ENCODE measurements at places on chromosomes 13 and 19.

GRCh38 chr19:14632286-14632685, 42.4 kb downstream of the ADGRE3 start:
- peak; percentile 2 for DNase-seq

- no peak for DNase-seq
These were observed 7.9 kb downstream of the PDX1 start for GRCh38 chr13:27927444-27928352.

- no peak for DNase-seq
These were observed 27.1 kb upstream of the DOCK9 start for GRCh38 chr13:99004978-99005377.

GRCh38 chr13:80695841-80696240, 354.9 kb upstream of the SPRY2 start:
- DNase-seq, result no peak

DNA sequence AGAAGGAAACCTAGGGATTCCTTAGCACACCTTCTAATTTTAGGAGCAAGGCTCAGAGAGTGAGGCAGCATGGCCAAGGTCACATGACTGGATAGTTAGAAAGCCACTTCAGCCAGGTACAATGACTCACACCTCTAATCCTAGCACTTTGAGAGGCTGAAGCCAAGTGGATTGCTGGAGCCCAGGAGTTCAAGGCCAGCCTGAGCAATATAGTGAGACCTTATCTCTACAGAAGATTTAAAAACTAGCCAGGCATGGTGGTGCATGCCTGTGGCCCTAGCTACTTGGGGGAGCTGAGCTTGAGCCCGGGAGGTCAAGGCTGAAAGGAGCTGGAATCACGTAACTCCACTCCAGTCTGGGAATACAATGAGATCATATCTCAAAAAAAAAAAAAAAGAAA, 69.2 kb downstream of the TEX26 start:
- DNase-seq, result no peak

GRCh38 chr19:39064405-39064804, 19.8 kb upstream of the ACP7 start:
- no peak for DNase-seq

GRCh38 chr19:10692673-10693264, 8.5 kb upstream of the QTRT1 start:
- no peak for DNase-seq

DNA sequence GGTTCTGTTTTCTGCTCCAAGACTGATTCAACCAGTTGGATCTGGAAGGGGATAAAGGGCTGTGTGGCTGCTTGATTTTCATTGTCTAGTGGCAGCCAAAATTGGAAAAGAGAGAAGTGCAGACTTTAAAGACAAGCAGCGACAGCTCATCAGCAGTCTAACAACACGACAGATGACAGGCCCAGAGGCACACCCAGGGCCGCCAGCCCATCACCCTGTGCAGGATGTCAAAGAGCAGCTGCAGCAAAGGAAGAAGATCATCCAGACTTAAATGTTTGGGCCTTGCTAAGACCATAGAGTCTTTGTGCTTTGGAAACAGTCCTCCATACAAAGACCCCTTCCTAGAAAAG, 421.0 kb upstream of the KLF12 start:
- DNase-seq, result no peak

GRCh38 chr13:33775339-33776108, 42.4 kb upstream of the RFC3 start:
- no peak for DNase-seq

All from NCI-H526 treated with DMSO at 0.1 percent for 48 hours (cell line).